ENCODE measurements at places on chromosomes 11 and 22.

DNA sequence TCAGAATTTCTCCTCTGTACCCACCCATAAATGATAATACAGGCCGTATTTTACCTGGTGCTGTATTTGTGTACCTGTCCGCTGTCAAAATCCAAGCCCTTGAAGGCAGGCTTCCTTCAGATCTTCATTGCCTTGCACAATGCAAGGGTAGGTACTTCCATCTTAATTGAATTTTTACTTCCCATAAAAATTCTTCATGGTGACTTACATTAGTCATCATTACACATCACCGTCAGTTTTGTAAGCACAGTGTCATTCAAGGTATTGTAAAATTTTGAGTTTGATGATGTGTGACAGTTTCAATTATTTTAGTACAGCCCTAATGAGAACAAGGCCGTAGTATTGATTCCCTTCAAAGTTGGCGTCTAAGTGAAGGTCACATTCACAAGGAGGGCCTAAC lies 770 bp upstream of the TSG101 start:
- no peak for DNase-seq

- DNase-seq = peak; percentile 55
Measured at GRCh38 chr22:46604306-46604690, 15.9 kb upstream of the GRAMD4 start.

DNA sequence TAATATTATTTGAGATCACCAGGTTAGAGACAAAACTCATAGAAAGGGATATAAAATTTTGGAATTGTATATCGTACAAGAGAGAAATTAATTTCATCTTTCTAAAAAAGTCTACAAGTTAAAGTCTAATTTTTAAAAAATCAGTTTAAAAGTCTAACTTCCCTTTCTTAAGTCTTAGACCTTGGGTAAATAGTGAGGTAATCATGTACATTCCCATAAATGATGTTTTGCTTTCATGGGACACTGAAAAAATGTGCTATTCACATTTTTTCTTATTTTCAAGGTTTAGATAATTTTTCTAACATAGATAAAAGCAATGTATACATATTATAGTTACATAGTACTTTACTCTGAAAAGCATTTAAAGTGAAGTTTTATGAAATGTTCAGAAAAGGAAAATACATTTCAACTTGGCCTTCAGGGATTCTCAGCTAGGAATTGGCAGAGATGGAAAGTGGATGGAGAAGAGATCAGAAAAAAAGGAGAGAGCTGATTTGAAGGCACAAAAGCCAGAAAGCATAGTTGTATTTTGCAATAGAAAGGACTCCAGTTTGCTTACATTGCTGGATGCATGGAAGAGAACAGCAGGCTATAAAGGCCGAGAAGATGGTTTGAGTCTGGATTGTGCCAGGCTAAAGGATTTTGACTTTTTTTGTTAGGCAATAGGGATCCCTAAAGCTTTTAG lies 194.0 kb downstream of the CASP12 start:
- DNase-seq = no peak

DNA sequence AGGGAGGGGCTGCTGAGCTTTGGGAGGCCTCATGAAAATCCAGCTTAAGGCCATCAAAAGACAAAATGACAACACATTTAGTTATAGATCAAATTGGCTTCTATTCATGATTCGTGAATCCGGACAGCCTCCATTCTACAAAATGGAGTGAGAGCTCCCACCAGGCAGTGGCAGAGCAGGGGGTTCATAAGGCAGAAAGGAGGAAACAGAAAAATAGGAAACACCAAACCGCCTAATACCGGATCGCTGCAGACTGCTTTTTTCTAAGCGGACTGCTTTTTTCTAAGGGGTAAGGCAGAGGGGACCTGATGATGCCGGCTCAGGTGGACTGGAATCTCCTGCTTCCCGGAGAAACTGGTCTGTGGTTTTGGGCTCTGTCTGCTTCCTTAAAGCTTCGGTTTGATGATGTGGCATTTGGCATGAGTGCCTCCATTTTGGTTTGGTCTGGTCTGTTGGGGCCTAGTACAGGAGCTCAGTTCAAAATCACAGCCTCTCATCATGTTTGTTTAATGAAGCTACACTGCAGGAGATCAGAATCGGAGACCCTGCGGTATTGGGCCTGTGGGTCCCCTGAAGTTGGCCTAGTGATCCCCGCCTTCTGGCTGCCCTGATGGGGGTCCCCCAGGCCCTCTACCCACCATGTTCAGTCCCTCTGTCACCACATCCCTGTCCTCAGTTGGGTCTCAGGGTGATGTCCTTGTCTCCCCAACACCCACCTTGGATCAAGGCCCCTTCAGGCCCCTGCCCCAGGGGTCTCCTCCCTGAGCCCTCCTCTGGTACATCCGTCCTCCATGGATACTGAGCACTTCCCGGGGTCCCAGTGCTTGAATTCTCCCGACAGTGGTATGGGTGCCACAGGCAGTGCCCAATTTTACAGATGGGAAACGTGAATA lies 1.2 kb downstream of the ALDH3B1 start:
- DNase-seq = no peak

- peak; percentile 81 for DNase-seq
Measured at GRCh38 chr22:37633089-37633624, 6.3 kb upstream of the SH3BP1 start.

DNA sequence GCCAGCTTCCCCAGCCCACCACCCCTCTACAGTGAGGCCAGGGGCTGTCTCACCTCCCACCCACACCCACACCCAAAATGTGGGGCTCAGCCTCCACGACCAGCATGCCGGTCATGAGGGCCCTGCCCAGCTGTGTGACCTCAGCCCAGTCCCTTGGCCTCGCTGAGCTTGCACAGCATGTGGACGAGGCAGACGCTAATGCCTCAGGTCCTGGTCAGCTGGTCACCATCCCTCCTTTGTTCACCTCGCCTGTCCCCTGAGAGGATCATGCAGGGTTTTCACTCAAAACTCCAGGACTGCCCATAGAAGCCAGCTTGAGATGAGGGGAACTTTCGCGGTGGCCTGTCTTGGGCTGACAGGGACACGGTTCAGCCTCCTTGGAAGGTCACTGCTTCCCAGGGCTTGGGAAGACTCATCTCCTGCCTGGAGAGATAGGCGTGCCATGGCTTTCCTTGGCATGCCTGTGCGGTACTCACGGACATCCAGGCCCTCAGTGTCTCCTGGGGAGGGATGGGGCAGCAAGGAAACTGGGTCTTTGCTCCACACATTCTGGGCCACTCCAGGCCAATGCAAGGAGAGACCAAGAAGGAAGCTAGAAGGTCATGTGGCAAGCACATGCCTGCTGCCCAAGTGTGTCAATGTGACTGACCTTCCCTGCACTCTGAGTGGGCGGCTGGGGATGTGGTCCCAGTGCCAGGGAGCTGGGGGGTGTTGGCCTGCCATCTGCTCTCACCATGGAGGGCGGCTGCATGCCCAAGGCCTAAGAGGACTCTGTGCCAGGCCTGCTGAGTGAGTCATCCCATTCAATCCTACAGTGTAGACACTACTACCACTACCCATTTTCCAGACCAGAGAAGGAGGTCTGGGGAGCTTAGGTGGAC lies 3.2 kb upstream of the RTN4R start:
- no peak for DNase-seq

GRCh38 chr11:65013888-65014725 lies at the start of gene ARL2:
Gene ARL2, plus strand, starts transcription at chr11:65014160. Its CDS starts 48 bp downstream, at chr11:65014208.
- peak; percentile 91 for DNase-seq

DNA sequence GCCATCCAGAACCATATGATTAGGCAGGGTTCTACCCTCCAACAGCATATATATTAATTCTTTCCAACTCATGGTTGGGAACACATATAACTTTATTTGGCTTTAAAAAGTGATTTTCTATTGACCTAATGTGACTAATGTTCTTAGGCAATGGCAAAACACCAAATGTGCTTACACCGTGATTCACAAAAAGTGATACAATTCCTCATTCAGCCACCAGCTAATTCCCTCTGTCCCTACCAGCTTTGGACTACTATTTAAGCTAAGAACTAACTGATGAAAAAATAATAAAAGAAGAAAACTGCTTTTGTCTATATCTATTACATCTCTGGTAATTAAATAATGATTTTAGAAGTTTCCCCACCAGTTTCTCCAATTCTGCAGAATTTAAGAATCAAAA lies 4.7 kb downstream of the CTSC start:
- no peak for DNase-seq

- no peak for DNase-seq
Measured at GRCh38 chr11:43952401-43953342, 10.2 kb downstream of the C11orf96 start.

DNA sequence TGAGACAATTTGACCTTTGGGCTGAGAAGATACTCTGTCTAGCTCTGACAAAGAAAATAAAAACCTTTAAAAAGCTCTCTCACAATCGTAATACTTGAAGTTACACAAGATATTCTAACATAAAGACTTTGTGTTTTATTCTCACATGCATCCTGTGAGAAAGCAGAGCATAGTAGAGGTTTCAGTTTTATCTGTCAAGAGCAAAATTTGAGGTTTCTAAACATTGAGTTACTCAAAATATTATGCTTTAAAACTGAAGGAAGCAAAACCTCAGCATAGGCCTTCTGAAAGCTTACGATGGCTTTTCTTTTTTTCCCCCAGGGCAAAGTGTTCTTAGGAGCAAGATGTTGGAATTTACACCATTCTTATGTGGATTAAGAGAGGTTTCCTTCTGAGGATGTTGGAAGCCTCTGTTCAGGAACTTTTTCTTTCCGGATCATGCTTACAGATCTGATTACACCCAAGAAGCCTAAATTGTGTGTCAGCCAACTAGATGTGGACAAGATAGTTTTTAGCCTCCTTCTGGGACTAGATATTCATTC lies 15.0 kb upstream of the OR51M1 start:
- DNase-seq = no peak

GRCh38 chr11:77630157-77630710 lies 7.4 kb downstream of the CLNS1A start:
- DNase-seq = no peak

DNA sequence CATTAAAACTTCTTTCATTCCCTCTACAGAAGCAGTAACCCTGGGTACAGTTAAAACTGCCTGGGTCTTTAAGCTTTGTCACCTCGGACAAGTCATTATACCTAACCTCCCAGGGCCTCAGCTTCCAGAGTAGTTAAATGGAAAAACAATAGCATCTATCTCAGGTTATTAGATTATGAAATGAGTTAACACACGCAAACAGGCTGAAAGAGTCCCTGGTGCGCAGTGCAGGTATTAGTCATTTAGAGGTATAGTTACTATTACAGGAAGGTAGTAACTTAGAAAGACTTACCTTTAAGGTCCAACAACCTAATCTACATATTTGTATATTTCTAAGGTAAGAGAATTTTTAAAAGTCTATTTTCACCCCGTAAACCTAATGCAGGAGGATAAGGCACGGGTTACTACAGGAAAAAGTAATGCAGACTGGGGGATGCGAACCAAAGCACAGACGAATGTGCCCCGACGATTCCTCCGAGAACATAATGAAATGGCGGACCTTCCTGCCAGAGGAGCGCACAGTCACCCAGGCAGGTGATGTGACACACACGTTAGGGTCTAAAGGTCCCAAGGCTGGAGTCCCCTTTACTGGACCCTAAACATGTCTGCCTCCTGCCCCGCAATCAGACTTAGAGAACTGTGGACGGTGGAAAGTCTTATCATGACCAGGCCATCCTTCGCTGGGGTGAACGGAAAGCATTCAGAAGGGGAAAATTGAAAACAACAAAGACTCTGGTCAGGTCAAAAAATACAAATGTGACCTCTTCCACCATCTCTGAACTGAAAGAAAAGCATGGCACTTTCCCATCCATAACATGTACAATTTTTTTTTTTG lies 1.3 kb downstream of the NAP1L4 start:
- DNase-seq = no peak

GRCh38 chr11:6667733-6668374 lies 12.2 kb upstream of the DCHS1 start:
- no peak for DNase-seq

DNA sequence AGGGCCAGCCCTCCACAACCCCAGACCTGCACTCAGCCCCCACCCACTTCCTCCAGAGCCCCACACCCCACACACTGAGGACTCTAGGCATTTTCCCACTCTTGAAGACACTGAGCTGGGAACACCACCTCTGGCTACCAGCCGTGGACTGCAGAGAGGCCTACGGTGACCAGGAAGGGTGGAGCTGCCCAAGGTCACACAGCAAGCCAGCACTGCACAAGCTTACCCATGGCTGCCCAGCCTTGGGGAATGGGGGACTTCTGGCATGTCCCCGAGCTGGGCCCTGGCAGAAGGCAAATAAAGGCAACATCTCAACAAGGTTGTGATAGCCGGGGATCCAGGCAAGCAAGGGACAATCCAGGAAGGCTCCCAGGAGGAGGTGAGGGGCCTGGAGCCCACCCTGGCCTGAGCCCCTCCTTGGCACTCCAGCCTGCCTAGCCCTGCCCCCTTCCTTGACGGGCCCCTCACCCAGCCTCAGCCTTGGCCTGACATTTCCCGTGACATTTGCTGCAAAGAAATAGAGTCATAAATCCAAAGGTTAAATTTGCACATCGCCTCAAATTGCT lies 5.5 kb downstream of the RTN4R start:
- no peak for DNase-seq

GRCh38 chr11:88320149-88320559 lies 17.4 kb downstream of the CTSC start:
- DNase-seq = no peak

DNA sequence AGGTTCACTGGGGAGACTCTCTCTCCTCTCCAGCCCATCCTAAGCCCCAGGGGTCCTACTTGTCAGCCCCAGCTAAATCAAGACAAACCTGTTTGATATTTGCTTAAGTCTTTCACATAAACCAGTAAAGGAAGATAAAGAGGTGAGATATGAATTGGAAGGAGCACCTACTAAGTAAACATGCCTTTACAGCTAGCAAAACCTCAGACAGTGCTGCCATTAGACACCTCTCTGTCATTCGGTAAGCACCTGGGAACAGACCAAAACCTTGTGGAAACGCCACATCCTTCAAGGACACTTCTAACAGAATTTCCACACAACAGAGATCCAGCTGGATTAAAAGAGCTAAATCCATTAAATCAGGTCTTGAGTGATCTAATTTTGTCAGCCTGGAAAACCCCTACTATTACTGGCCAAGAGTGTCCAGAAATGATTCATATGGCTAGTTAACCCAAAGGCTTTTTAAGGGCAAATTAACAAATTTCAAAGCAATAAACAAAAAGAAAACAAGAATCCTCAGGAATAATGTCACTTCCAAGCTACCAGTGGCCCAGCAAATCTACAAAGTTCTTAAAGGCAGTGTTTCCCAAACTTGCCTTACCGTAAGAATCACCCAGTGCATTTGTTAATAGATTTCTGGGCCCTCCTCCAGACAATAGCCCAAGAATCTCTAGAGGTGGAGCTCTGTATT lies 2.4 kb downstream of the VPS37C start:
- no peak for DNase-seq

GRCh38 chr11:3837793-3838192 lies 3.0 kb downstream of the RHOG start:
- DNase-seq = no peak

DNA sequence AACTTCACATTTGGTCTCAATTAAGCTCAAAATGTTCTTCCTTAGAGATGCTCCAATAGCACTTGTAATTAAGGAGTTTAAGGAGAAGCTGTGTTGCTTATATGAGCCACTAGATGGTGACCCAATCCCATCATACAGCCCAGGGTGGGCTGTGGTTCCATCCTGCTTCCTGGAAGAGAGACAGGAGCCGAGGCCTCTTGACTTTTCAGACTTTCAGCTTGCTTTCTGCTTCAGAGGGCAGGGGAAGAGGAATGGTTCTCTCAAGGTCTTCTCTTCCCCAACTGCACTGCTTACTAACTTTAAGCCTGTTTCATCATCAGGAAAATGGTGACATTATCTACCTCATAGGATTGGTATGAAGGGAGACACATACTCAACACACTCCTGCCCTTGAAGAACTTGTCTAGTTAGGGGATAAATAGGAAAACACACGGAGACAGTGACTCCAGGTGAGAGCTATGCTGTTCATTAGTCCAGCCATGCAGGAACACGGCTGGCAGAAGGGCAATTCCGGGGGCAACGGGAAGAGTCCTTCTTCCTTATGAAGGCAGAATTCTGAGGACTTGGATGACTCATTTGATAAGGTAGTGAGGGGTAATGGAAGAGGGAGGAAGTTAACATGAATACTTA lies 20.1 kb downstream of the TMEM218 start:
- DNase-seq = no peak

Measured in GM18507 (cell line).